ENCODE measurements at places on chromosomes 6 and 20. TPM values are rescaled to one million over a fixed set of nuclear protein-coding genes. Genes with fewer than 3 reads are reported as not detected.

DNA sequence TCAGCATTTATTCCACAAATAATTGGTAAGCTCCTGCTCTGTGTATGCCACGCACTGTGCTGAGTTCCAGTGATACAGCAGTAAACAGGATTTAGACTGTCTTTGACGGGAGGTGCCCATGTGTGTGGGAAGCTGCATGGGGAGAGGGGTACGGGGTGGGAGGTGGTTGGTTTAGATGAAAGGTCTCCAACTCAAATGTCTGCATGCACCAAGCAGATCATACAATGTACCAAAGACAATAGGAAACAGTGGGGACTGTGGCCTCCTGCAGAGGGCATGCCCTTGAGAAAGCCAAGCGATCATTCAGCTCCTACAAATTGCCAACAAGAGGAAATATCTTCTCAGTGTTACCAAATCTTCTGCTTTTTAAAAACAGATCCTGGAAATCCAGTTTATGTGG, 36.1 kb downstream of the SLC22A2 start:
- no peak for DNase-seq
- H3K27ac ChIP-seq = no peak overlapping the region
- H3K27me3 ChIP-seq = peaks cover 2% of the 10 kb centered on the region
- H3K4me1 ChIP-seq = no peaks in the 10 kb centered on the region

DNA sequence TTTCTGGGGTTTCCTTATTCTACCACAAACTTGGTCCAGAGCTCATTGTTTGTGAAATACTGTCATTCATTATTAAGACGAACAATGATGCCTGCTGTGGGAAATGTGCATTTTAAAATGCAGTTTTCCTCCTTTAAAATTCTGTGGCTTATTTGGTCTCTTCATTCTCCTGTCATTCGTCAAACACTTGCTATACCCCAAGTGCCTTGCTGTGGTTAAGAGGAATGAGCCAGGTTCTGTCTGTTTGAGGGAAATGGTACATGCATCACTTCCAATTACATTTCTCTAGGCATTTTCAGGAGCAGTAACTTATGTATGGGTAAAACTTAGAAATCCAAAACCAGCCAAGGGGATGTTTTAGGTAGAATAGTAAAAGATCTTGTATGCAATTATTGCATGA, 1087.7 kb downstream of the KIF16B start:
- no peaks in the 10 kb centered on the region for H3K4me1 ChIP-seq
- no peak overlapping the region for H3K4me3 ChIP-seq
- no peak overlapping the region for H3K27ac ChIP-seq
- H3K27me3 ChIP-seq = no peaks in the 10 kb centered on the region
- H3K36me3 ChIP-seq = no peaks in the 10 kb centered on the region
- DNase-seq = no peak

DNA sequence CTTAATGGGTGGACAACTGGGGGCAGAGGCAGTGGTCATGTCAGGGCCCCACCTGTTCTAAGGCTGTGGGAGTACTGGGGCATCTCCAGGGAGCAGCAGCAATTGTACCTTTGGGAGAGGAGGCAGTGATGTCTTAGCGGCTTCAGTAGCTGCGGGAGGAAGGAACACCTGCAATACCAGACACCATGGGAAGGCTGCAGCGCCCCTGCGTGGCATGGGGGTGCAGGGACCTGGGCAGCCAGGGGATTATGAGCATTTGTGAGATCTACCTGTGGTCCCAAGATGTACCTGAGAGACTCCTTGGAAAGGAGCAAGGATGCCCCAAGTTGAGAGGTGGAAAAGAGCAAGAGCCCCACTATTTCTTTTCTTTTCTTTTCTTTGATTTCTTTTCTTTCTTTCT, 112.1 kb upstream of the GPR6 start:
- no peak overlapping the region for H3K4me3 ChIP-seq
- H3K27ac ChIP-seq = no peak overlapping the region
- DNase-seq = no peak

- H3K27me3 ChIP-seq = peaks cover 64% of the 10 kb centered on the region
- no peak overlapping the region for H3K27ac ChIP-seq
- no peak for DNase-seq
- peaks cover 8% of the 10 kb centered on the region for H3K4me1 ChIP-seq
- no peaks in the 10 kb centered on the region for H3K36me3 ChIP-seq
- no peak overlapping the region for H3K4me3 ChIP-seq
These were observed 1.7 kb downstream of the ARHGAP40 start for GRCh38 chr20:38603286-38603685.

NKAIN4 gene
- total RNA-seq = not detected

Data from activated CD4-positive, alpha-beta T cell treated with anti-CD3 and anti-CD28 coated beads, Interleukin-2, amount 10 ng/mL, durations not matched to agents 7 days and 5 days (primary cell).